ENCODE measurements at places on chromosomes 13 and 19. TPM values are rescaled to one million over a fixed set of nuclear protein-coding genes. Genes with fewer than 3 reads are reported as not detected.

FFAR2 gene
- 0.34 TPM for polyA plus RNA-seq

TFDP1 gene
- 87.4 TPM for polyA plus RNA-seq

F10 gene
- polyA plus RNA-seq = 23.4 TPM

GDF15 gene
- polyA plus RNA-seq = 19.2 TPM

C13orf42 gene
- polyA plus RNA-seq = 0.70 TPM

FFAR1 gene
- 0.06 TPM for polyA plus RNA-seq

UBE2L5 gene
- polyA plus RNA-seq = 0.70 TPM

GRCh38 chr19:6210091-6210490, 69.7 kb downstream of the MLLT1 start:
- DNase-seq = no peak

GRCh38 chr13:80374444-80374843, 33.5 kb upstream of the SPRY2 start:
- DNase-seq = no peak

- peak; percentile 25 for DNase-seq
These were observed 40.6 kb downstream of the DPF1 start for GRCh38 chr19:38183251-38183897.

- no peak for DNase-seq
These were observed 116.6 kb downstream of the PCDH17 start for GRCh38 chr13:57748096-57748495.

DNA sequence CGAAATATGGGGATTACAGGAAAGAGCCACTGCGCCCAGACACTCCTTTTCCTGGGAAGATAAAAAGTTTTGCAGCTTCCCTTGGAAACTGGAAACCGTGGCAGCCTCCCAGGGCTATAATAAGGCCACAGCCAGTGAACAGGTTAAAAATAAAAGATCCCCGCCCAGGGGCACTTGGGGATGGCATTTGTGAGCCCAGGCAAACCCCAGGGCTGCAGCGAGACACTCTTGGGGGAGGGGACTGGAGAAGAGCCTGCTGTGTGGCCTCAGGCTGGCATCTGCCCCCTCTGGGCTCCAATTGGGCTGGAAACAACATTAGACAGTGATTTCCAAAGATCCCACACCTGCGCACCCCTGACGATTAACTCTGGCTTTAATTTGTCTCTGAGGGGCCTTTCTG, 11.2 kb downstream of the FEM1A start:
- no peak for DNase-seq

DNA sequence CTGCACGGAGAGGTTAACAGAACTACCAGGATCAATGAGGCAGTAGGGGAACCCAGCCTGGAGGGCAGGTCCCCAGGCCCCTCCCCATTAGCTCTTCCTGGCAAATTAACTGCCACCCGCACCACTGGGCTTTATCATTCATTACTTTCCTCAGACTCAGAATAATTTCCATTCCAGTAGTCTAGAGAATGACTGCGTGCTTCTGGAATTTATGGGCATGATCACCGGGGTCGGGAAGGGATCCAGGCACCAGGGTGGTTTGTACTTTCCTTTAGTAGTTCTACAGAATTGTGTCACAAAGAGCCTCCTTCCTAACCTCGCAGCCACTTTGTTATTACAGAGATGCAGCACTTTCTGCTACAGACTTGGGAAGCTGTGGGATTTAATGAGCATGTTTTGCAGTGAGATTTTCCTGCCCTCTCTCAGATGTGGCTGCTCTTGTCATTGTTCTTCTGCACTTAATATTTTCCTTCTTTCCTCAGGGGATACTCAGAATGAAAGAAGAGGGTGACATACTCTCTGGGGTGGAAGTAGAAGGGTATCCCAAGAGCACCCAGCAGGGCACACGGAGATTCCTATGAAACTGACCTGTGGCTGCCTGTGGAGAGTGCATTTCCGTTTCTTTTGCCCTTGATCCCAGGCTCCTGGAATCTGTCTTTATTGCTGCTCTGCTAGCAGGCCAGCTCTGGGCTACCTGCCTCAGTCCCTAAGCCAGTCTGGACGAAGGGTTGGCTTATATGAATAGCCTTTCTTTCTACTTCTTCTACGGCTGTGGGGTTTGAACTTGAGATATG, 285.0 kb upstream of the SLC10A2 start:
- no peak for DNase-seq

GRCh38 chr19:23817519-23817918, 58.8 kb upstream of the ZNF681 start:
- peak; percentile 39 for DNase-seq

DNA sequence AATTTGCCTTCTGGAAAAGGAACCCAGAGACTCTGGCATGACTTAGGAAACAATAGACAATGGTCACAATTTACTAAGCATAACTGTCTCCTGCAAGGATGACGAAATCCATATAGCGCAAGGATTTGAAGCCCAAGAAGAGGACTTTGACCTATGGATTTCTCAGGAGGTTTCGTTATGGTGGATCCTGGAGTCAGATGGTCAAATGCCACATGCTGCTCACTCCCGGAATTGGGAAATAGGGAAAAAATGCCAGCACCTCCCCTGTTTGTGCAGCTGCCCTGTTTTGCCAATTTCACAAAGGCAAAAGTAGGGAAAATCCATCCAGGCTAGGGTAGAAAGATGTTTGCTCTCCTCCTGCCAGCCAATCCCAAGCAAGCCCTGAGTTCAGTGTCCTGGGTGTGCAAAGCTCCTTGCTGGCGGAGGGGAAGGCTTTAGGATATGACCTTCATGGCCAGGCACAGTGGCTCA, 23.4 kb downstream of the RDH8 start:
- no peak for DNase-seq

- no peak for DNase-seq
These were observed 1048.4 kb downstream of the SLITRK1 start for GRCh38 chr13:82833923-82834322.

GRCh38 chr19:5445561-5446055, 9.6 kb upstream of the ZNRF4 start:
- DNase-seq = no peak

DNA sequence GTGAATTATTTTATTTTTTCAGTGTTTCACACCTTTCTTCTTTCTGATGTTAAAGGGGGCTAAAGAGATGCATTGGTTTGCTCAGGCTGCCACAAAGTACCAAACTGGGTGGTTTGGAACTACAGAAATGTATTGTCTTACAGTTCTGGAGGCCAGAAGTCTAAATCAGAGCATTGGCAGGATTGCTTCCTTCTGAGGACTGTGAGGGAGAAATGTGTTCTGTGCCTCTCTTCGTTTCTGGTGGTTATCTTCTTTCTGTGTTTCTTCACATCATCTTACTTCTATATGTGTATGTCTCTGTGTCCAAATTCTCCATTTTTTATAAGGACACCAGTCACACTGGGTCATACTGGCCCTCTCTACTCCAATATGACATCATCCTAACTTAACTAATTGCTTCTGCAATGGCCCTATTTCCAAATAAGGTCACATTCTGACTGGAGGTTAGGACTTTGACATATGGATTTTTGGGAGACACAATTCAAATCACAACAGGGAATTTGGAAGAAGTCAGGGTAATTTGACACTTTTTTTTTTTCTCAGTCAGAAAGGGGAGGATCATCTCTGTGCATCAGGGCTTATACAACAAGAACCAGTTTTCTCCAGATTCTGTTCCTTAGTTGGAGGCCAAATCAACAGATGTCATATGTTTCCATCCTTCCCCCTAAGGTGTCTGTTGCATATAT, 188.2 kb downstream of the KCNRG start:
- DNase-seq = no peak

GRCh38 chr19:47713046-47714021, at the start of gene EHD2:
Gene EHD2 (plus strand): TSS chr19:47713422. CDS start chr19:47716613, 3,191 bp downstream.
- DNase-seq = no peak

- no peak for DNase-seq
These were observed 554.1 kb downstream of the KCTD12 start for GRCh38 chr13:76331943-76332712.

DNA sequence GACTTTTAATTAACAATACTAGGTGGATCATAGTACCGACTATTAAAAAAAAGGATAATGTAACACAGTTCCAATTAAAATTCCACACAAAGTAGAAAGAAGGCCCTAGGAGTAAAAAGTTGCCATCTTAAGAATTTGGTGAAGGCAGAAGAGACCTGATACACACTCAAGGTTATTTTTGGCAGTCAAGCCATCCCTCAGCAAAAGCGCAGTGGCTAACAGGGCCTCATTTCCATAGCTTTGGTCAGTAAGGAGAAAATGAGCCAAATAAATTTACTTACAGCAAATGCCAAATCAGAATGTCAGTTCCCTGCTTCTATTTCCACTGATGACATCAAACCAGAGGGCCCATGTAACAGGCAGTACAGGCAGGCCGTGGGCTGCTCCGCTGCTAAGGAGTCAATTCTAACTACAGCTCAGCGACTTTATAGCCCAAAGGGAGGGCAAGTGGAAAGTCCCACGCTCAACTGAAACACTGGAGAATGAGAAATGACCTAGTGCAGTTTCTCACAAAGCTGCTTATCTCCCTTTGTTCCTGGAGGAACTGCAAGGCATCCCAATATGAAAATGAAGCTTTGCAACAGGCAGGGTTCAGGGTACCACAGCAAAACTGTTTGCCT, 6.3 kb downstream of the ARGLU1 start:
- no peak for DNase-seq

DNA sequence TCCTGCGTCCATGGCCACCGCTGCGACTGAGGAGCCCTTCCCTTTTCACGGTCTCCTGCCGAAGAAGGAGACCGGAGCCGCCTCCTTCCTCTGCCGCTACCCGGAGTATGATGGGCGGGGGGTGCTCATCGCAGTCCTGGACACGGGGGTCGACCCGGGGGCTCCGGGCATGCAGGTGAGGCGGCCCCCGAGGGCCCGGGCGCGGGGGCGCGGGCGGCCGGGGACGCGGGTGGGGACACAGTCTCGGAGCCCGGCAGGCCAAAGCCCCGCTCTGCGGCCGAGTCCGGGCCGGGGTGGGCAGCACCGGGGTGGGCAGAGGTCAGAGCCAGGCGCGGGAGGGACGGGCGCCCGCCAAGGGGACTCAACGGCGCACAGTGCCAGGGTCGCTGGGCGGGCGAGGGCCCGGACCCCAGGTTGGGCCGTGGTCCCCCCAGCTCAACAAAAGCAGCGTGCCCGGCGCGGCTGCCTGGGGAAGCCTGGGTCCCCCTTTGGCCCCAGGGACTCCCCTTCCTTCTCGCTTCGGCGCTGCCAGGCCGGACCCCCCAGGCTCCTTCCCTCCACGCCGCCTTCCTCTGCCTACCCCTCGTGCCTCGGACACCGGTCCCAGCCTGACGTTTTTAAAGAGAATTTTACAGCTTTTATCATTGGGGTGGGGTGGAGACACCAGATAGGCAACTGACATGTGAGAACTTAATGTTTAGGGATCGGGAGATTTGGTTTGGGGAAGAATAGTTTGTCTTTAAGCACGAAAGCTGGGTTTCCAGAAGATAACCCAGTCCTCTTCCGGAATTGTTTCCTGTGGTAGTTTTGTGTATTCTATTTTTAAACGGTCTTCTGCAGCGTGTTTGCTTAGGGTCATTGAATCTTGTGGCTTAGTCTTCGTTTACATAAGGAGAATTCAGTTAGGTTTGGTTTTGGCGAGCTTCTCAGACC, 509 bp downstream of the TPP2 start:
- DNase-seq = no peak

GRCh38 chr13:30422054-30422839, at the start of gene UBE2L5:
Gene UBE2L5 (plus strand): TSS chr13:30422493. CDS start chr13:30427991, 5,498 bp downstream.
- no peak for DNase-seq

DNA sequence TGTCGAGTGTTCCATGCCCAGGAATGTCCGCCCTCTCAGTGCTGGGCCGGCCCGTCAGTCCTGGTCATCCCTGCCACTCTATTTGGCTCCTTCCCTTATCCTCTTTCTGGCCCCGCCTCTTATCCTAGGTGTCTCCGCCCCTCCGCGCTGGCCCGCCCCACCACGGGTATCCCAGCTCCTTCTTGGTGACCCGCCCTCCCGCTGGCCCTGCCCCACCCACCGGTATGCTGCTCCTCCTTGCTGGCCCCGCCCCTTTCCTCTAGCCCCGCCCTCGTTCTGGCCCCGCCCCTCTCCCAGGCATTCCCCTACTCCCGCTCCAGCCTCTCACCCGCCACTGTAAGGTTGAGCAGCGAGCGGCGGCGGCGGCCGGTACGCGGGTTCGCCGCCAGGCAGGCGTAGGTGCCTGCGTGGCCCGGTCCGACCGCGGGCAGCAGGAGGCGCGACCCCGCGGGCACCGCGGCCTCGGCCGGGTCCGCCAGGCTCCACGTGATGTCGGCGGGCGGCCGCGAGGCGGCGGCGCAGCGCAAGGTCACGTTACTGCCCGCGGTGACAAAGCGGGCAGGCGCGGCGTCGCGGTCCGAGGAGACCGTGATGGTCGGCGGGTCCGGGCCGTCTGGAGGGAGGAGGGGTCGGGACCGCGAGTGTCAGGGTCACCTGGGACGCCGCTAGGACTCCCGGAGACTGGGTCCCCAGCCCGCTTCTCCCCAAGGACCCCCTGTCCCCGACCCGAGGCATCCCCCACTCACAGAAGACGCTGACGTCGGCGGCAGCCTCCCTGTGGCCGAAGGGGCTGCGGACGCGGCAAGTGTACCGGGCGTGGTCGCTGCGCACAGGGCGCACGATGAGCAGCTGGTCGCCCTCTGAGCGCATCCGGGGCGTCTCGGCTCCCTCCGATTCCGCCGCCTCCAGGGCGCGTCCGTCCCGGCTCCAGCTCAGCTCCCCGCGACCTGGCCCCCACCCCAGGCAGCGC, 2.0 kb downstream of the VSIG10L start:
- peak; percentile 59 for DNase-seq

DNA sequence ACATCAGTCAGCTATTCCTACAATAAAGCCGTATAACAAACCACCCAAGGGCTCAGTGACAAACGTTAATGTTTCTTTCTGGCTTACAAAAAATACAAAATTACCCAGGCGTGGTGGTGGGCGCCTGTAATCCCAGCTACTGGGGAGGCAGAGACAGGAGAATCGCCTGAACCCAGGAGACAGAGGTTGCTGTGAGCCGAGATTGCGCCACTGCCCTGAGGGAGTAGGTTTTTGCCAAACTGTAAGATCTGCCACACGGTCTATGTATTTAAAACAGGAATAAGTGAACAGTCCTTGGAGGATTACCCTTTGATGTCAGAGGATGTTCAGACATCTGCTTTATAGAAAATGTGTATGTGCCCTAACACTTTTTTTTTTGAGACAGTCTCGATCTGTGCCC, 105.8 kb downstream of the DPF1 start:
- no peak for DNase-seq

- DNase-seq = no peak
These were observed 1.1 kb downstream of the ATP13A1 start for GRCh38 chr19:19662344-19662743.

DNA sequence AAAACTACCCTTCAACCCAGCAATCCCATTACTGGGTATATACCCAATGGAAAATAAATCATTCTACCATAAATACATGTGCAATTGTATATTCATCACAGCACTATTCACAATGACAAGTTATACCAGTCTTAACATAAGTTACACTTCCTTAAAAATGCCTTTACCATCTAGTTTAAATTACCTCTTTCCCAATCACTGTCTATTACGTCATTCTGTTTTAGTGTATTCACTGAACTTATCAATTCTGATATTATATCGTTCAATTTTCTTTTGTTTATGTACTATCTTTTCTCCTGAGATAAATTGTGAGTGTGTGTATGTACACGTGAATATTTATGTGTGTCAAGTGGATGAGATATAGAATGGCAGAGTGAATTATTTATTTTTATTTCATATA, 1416.8 kb downstream of the OLFM4 start:
- no peak for DNase-seq

- no peak for DNase-seq
These were observed 68.8 kb downstream of the CHST8 start for GRCh38 chr19:33690378-33691029.
